Epithelial cell of esophagus (primary cell): ENCODE measurements at places on chromosomes 6 and 20.

DNA sequence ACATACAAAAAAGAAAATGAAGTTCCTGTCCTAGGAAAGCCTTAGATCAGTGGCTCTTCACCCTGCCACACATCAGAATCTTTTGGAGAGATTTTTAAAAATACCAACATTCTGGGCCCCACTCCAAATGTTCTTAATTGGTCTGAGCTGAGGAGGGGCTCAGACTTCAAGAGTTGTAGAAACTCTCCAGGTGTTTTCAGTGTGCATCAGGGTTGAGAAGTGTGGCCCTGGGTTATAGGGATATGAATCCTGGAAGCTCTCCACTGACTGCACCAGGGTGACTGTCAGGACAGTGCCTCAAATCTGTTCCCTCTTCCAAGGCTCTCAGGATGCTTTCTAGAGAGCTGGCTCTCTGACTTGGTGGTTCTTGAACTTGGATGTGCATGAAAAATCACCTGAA lies 5.5 kb upstream of the MYLK2 start:
- no peak for DNase-seq

GRCh38 chr6:78436335-78436734 lies 431.0 kb upstream of the IRAK1BP1 start:
- peak; percentile 64 for DNase-seq

GRCh38 chr6:11575408-11576033 lies 38.0 kb downstream of the TMEM170B start:
- peak; percentile 89 for DNase-seq

GRCh38 chr6:136341967-136342366 lies 52.3 kb upstream of the BCLAF1 start:
- DNase-seq, result no peak

- no peak for DNase-seq
Measured at GRCh38 chr6:159759645-159760044, 2.2 kb upstream of the ACAT2 start.

- DNase-seq, result no peak
Measured at GRCh38 chr20:2168946-2169345, 67.3 kb downstream of the STK35 start.

- peak; percentile 66 for DNase-seq
Measured at GRCh38 chr6:24936641-24937317, 1.0 kb upstream of the RIPOR2 start.

- DNase-seq, result no peak
Measured at GRCh38 chr20:17168026-17168612, 58.7 kb upstream of the PCSK2 start.

GRCh38 chr20:64156886-64157875 lies 7.1 kb upstream of the MYT1 start:
- DNase-seq, result peak; percentile 11

DNA sequence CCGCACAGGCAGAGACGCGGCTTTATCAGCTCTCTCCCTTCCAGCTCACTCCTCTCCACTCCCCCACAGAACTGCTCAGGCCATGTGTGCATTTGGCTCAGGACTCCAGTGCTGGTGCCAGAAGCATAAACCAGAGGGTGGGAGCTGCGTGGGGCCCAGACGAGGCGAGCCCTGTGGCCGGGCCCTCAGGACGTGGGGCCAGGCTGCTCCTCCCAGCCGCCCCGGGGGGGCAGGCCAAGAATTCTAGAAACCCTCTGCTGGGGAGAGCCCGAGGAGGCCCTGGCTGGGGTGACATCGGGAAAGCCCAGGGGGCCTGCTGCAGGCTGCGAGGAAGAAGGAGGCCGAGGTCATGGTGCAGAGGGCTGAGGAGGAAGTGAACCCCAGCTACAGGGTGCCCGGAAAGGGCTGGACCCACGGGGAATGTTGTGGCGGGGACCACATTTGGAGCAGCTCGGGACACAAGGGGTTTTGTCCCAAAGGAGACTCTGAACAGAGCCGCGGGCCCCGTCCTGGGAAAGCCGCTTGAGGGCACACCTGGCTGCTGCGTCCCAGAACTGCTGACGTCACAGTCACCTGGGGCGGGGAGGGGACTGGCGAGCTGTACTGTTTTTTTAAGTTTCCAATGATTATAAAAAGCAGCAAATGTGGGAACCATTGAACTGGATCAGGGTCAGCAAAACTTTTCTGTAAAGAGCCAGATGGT lies 107.1 kb downstream of the BANF2 start:
- DNase-seq, result no peak

- DNase-seq, result no peak
Measured at GRCh38 chr6:133092771-133093170, 148.4 kb upstream of the EYA4 start.

- DNase-seq, result peak; percentile 72
Measured at GRCh38 chr6:137697267-137697938, 169.7 kb upstream of the TNFAIP3 start.

- DNase-seq, result peak; percentile 72
Measured at GRCh38 chr6:81451787-81452186, 300.7 kb downstream of the TENT5A start.

- no peak for DNase-seq
Measured at GRCh38 chr6:37177077-37177934, 7.4 kb downstream of the PIM1 start.
